ENCODE measurements at places on chromosomes 5 and 9. TPM values are rescaled to one million over a fixed set of nuclear protein-coding genes. Genes with fewer than 3 reads are reported as not detected.

Gene HTR4
- total RNA-seq, result 0.26 TPM

Gene KIF12
- 0.42 TPM for total RNA-seq

Gene KIF27
- total RNA-seq, result 18.9 TPM

Gene NRG2
- 1.4 TPM for total RNA-seq

Gene SPINK4
- total RNA-seq, result not detected

Gene TNFSF15
- total RNA-seq, result 8.8 TPM

Gene EDIL3
- 45.5 TPM for total RNA-seq

Gene SMIM3
- 10.2 TPM for total RNA-seq

Gene PCDHB7
- 3.2 TPM for total RNA-seq

Gene UGCG
- total RNA-seq, result 79.2 TPM

Gene CCDC183
- 1.5 TPM for total RNA-seq

Gene TEX48
- total RNA-seq, result not detected

Gene CDH18
- 3.2 TPM for total RNA-seq

Gene DROSHA
- 90.8 TPM for total RNA-seq

Gene SPEF2
- 30.0 TPM for total RNA-seq

Gene CCDC187
- total RNA-seq, result 0.58 TPM

Gene SLC6A3
- total RNA-seq, result not detected

Gene WDR38
- total RNA-seq, result not detected

Gene ARID3C
- total RNA-seq, result not detected

Gene ASPN
- 298 TPM for total RNA-seq

Gene POU5F2
- 10.5 TPM for total RNA-seq

Gene FRMD3
- 10.8 TPM for total RNA-seq
